ENCODE measurements at places on chromosomes 7 and 10. TPM values are rescaled to one million over a fixed set of nuclear protein-coding genes. Genes with fewer than 3 reads are reported as not detected.

PPP1R17 gene
- not detected for total RNA-seq

NRCAM gene
- total RNA-seq = 0.20 TPM

CPN1 gene
- total RNA-seq = 0.09 TPM

GHRHR gene
- not detected for total RNA-seq

ATOH7 gene
- not detected for total RNA-seq

SNCG gene
- 86.6 TPM for total RNA-seq

OR2A42 gene
- total RNA-seq = not detected

GIMAP6 gene
- total RNA-seq = 0.38 TPM

HOXA10 gene
- not detected for total RNA-seq

PSTK gene
- 14.3 TPM for total RNA-seq

HMX2 gene
- total RNA-seq = 0.58 TPM

RBM33 gene
- 80.7 TPM for total RNA-seq

CRTAC1 gene
- not detected for total RNA-seq

GHITM gene
- 322 TPM for total RNA-seq

TRIL gene
- not detected for total RNA-seq

FFAR4 gene
- total RNA-seq = not detected

INHBA gene
- 0.02 TPM for total RNA-seq

SLIT1 gene
- 0.09 TPM for total RNA-seq

SEC31B gene
- 4.6 TPM for total RNA-seq

RPEL1 gene
- 0.07 TPM for total RNA-seq

ABCB1 gene
- total RNA-seq = 0.86 TPM

STEAP4 gene
- 0.11 TPM for total RNA-seq

LGI1 gene
- total RNA-seq = not detected

HOXA1 gene
- total RNA-seq = not detected

TWNK gene
- total RNA-seq = 19.2 TPM

NAT16 gene
- not detected for total RNA-seq

MGAM2 gene
- 0.02 TPM for total RNA-seq

CPXM2 gene
- total RNA-seq = not detected

PURB gene
- total RNA-seq = 12.7 TPM

KLLN gene
- 0.40 TPM for total RNA-seq

OR2A7 gene
- total RNA-seq = not detected

ARL5B gene
- total RNA-seq = 15.1 TPM

AIFM2 gene
- total RNA-seq = 11.4 TPM

PTPN20 gene
- total RNA-seq = not detected

CAMK2B gene
- total RNA-seq = not detected

NCAPG2 gene
- total RNA-seq = 103 TPM

PPP1R3C gene
- 0.24 TPM for total RNA-seq

COL13A1 gene
- total RNA-seq = not detected

KCNH2 gene
- 368 TPM for total RNA-seq

ZFAND4 gene
- 2.1 TPM for total RNA-seq

TAS2R41 gene
- not detected for total RNA-seq

NEUROG3 gene
- total RNA-seq = not detected

GPR37 gene
- total RNA-seq = 0.07 TPM

TUBAL3 gene
- 6.3 TPM for total RNA-seq

HTR7 gene
- 0.24 TPM for total RNA-seq

All from K562 (cell line).